ENCODE measurements at places on chromosomes 7 and 10.

DNA sequence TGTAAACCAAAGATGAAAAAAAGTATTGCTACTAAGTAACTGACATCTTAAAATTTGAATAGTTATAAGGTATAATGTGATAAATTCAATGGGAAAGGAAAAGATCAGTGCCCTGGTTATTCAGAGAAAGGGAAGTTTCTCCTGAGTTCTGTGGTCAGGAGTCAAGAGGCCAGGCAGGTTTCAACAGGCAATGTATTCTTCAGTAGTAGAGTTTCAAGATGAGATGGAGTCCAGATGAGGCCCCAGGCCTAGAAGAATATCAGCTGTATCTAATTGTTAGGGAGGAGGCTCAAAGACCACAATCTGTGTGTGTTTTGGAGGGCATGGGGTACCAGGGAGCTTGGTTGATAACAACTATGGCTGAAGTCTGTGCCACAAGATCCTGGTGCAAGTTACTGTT, 101.4 kb upstream of the DLX6 start:
- no peak for DNase-seq

GRCh38 chr10:63578501-63578900, 57.3 kb downstream of the REEP3 start:
- DNase-seq: no peak

DNA sequence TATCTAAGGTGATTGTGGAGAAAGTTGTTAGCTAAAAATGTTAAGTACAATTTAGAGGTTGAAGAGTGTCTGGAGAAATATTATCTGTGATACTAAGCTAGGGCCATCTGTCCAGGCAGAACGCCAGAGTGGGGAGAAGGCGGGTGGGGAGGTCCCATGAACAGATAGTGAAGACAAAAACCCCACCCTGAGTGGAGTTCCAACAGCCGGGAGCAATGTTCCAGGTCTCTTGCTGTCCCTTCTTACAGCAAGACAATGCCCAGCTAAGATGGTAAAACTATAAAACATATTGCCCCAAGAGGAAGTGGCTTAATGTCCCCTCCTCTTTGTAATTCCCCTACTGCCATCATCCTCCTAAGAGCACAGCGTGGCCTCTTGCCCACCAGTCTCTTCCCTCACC, 10.4 kb upstream of the IL15RA start:
- no peak for DNase-seq

DNA sequence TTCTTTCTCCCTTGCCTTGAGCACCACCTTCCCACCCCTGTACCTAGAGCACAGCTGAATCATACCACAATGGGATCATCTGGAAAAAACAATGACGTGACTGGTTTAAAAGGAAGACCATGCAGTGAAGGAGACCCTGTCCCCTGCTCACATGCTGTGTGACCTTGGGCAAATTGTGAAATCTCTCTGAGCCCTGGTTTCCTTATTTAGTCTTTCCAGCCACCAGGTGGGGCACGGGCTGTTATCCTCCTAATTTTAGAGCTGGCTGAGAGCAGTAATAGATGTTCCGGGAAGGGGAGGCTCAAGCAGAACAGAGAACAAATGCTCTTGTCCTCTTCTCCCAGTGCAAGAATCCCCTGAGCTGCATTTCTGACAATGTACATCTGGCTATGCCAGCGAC, 198.3 kb downstream of the RPS24 start:
- no peak for DNase-seq

DNA sequence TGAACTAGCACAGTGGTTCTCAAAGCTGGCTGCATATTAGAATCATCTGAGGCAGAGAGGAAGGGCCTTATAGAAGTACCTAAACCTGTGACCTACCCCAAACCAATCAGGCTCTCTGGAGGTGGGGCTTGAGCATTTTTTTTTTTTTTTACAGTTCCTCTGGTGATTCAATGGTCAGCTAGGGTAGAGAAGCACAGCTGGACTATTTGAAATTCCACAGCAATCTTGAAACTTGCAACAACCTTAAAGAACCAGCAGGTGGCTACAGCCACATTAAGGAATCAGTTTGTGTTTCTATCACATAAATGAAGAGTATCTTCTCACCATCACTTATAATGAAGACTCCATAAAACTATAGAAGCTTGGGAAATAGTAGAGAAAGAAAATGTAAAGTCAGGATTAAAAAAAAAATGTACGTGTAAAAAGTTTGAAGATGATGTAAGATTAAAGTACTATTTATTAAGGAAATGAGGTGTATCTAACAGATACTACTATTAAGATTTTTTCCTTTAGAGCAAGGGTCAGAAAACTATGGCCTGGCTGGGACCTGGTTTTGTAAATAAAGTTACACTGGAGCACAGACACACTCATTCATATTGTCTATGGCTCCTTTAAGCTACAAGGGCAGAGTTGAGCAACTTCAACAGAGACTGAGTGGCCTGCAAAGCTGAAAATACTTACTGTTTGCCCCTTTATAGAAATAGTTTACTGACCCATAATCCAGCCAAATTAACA, 3.8 kb downstream of the RTKN2 start:
- DNase-seq: peak; percentile 56

- no peak for DNase-seq
Observed at GRCh38 chr7:11206177-11206899, 232.7 kb downstream of the PHF14 start.

- no peak for DNase-seq
Observed at GRCh38 chr10:56537984-56538383, 176.9 kb upstream of the ZWINT start.

DNA sequence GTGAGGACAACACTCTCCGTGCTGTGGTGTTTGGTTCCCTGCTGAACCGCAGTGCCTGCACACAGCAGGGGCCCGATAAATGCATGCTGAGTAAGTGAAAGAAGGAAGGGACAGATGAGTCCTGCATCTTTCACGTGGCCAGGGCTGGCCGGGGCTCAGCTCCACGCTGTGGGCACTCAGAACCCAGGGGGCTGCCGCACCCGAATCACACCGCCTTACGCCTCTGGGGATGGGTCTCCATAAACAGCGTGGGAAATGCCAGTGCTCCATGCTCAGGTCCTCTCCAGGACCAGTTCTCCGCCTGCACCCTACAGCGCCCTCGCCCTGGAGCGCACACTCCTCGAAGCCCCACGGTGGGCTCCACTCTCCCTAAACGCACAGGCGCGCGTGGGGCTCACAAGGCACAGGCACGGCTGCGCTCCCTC, 38.1 kb downstream of the RASGEF1A start:
- DNase-seq: no peak

GRCh38 chr10:117133273-117134055, 4.6 kb downstream of the VAX1 start:
- DNase-seq: no peak

- no peak for DNase-seq
Observed at GRCh38 chr10:8225187-8225586, 170.7 kb downstream of the GATA3 start.

- no peak for DNase-seq
Observed at GRCh38 chr7:77349141-77349540, 67.0 kb downstream of the GSAP start.

DNA sequence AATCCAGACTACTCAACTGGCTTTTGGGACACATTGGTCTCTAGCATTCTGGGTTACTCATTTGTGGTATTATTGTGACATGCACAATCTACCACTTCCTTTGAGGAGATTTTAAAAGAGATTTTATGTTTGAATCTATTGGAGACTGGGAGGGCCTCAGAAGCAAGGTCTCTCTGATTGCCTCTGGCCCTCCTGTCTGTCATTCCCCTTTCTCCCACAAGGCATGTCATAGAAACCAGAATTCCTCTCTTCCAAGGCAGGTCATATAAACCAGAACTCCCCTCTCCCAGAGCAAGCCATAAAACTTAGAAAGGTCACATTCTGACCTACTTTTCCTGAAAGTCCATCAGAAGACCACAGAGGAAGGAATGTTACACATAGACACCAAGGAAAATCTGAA, 777.7 kb downstream of the PHTF2 start:
- DNase-seq: no peak

DNA sequence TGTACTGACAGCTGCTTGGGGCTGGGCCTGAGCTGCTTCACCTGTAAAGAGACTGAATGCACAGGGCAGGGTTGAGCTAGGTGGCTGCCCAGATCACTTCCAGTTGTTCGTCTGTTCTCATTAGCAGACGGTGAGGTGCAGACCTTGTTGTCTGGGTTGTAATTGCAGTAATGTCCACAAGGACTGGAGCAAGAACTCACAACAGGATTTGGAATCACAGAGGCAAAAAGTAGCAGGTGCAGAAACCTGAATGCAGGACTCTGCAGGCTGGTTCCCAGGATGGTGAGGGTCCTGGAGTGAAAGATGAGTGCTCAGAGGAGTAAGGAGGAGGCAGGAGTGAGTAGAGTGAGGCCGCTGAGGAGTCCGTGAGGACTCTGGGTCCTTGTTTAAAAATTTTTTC, 9.2 kb downstream of the ZSCAN25 start:
- DNase-seq: no peak

DNA sequence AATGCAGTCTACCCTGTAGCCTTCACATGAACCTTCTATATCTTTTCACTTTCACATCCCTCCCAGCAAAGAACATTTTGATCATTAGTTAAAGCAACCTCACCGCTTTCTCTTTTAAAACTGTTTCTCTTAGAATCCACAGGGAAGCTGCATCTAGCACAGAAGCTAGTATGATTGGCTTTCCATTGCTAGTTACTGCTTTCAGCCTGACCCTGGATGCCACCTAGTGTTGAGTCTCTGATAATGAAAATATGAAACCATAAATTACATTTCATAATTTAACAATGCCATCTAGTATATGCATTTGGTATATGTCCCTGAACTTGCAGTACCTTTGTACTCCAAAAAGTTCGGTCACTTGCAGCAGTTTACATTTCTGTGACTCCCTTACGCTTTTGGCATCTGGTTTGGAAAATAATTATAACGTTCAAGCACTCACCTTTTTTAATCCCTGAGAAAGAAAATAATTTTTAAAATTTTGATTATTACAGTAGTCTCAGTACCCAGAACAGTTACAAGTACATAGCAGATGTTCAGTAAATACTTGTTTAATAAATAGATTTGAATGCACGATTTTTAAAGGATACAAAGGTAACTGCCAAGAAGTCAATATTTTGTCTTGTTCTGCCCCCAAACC, 22.7 kb downstream of the CISD1 start:
- no peak for DNase-seq

GRCh38 chr7:64498270-64498669, 64.6 kb downstream of the ZNF680 start:
- DNase-seq: no peak

DNA sequence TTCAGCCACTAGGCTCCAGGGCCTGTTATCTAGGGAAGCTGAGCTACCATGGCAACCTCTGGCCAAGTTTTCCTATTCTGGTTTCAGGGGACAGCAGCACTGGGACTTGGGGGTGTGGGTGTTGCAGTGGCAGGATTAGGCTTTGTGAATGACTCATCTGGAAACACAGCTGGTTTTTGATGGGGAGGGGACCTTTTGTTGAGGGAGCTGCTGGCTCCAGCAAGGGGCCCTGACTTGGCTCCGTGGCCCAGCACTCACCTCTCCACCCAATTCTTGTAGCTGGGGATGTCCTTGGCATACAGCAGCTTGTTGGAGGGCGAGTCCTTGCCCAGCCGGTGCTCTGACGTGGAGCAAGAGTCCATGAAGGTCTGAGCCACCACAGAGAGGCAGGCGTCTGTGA, 435.9 kb downstream of the PLXNA4 start:
- no peak for DNase-seq

DNA sequence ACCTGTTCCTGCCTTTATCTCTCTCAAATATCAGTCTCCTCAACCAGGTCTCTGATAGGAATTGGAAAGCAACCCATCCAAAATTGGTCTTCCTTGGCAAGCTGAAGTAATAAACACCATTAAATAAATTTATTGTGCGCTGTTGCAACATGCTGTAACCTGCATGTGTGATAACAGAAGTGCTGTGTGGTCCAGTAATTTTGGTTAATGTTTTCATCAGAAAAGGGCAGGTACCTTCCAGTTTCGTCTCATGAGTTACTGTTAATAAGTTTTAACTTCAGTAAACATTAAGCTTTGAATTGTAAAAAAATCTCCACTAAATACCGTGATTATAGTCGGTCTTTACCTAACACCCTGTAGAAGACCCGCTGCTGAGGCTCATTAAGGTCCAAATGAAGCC, 624.7 kb downstream of the TNS3 start:
- DNase-seq: no peak

GRCh38 chr10:78362406-78363022, 328.9 kb downstream of the RPS24 start:
- no peak for DNase-seq

DNA sequence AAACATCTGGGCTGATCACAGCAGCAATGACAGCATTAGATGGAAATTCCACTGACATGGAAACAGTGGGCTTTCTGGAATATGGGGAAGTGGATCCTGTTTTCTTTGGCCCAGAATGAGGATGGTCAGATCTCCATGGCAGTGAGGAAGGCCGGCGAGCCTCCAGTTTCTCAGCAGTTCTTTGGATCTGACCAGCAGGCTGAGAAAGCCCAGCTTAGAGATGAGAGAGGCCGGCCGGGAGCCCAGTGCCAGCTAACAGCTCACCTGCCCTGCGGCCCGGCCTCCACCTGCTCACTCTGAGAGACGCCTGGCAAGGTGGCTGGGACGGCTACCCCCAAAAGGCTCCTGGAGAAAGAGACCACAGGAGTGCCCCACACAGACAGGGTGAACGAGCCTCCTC, 24.2 kb downstream of the GPER1 start:
- no peak for DNase-seq

DNA sequence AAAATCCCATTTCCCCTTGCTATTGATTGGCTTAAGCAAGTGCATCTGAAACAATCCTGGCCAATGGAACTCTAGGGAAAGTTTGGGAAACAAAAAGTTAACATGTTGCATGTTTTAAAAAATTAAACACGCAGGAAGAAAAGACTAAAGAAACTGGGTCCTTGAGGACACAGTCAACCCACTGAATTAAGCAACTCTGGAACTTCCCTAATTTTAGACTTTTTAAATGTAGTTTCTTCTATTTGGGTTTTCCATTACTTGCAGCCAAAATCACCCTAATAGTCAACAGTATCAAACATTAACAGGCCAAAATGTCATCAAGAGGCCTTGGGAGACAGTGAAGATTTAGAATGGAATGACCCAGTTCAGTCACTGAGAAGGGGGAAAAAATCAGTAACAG, 40.6 kb downstream of the OSBPL3 start:
- no peak for DNase-seq

GRCh38 chr7:144384071-144384470, 19.4 kb downstream of the NOBOX start:
- no peak for DNase-seq

DNA sequence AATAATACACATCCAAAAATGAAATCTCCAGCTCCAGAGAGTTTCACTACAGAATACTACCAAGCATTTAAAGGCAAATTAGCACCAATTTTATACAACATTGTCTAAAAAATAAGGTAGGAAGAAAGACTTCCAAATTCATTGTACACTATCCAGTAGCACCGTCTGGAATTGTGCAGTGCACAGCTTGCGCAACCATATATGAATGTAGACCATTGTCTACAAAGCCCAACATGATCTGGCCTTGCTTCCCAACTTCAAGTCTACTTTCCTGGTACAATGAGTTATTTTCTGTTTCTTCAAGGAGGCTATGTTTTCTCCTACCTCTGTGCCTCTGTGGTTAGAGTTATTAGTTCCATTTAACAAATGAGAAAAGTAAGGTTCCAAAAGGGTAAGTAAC, 115.4 kb upstream of the FOXK1 start:
- DNase-seq: no peak

Data from brain pericyte (primary cell).